Right ventricle myocardium inferior (tissue), 1 donor: ENCODE measurements at places on chromosomes 6 and 20. TPM values are rescaled to one million over a fixed set of nuclear protein-coding genes. Genes with fewer than 3 reads are reported as not detected.

Gene FAM210B
- 60.3 TPM for total RNA-seq

Gene ABRACL
- 7.9 TPM for total RNA-seq

Gene LY6G5C
- 1.5 TPM for total RNA-seq

Gene BTN1A1
- total RNA-seq = not detected

Gene RAET1E
- 0.27 TPM for total RNA-seq

Gene OR2J3
- not detected for total RNA-seq

Gene C2
- 8.9 TPM for total RNA-seq

Gene MUC21
- not detected for total RNA-seq

Gene BCAS4
- total RNA-seq = 1.8 TPM

Gene TCF15
- 13.1 TPM for total RNA-seq

Gene CCDC170
- total RNA-seq = 0.38 TPM

Gene CRISP3
- total RNA-seq = not detected

Gene GNL1
- 18.3 TPM for total RNA-seq

Gene HDGFL1
- not detected for total RNA-seq

Gene HLA-DRB1
- total RNA-seq = 32.4 TPM

Gene GGTLC1
- total RNA-seq = not detected

Gene MUC22
- total RNA-seq = 0.14 TPM

Gene HLA-DQA1
- total RNA-seq = 5.3 TPM

Gene GNMT
- 0.97 TPM for total RNA-seq

Gene B4GALT5
- 44.0 TPM for total RNA-seq

Gene CRYBG1
- 1.8 TPM for total RNA-seq

Gene RAD21L1
- total RNA-seq = not detected

Gene PRKN
- total RNA-seq = 19.5 TPM
